SHP77 treated with DMSO at 0.1 percent for 48 hours (cell line): ENCODE measurements at places on chromosomes 5 and 9.

- no peak for DNase-seq
These were observed 55.3 kb downstream of the AHRR start for GRCh38 chr5:376799-377325.

- DNase-seq, result no peak
These were observed 56.7 kb upstream of the CTNNA1 start for GRCh38 chr5:138696501-138696900.

- DNase-seq, result no peak
These were observed 105.3 kb upstream of the RORB start for GRCh38 chr9:74391816-74392215.

- no peak for DNase-seq
These were observed 94.2 kb upstream of the RUSC2 start for GRCh38 chr9:35395706-35396101.

GRCh38 chr9:123927625-123928532 is 2.0 kb downstream of the DENND1A start:
- DNase-seq, result no peak

GRCh38 chr5:73496984-73497457 is 1.2 kb upstream of the BTF3 start:
- peak; percentile 75 for DNase-seq

DNA sequence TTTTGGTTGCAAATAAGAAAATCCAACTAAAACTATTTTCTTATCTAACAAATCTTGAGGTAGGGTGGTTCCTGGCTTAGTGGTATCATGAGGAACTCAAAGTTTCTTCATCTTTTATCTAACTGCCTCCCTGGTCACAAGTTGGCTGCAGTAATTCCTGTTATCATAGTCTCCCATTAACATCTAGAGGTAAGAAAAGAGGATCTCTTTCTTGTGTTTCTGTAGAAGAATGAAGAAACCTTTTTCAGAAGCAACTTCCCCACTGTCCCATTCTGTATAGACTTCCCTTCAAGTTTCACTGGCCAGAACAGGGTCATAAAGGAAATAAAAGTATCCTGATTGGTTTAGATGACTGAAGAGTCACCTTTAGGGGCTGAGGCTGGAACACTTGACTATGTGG is 81.8 kb upstream of the ELL2 start:
- DNase-seq, result no peak

- no peak for DNase-seq
These were observed 51.4 kb upstream of the CKMT2 start for GRCh38 chr5:81181576-81182316.

DNA sequence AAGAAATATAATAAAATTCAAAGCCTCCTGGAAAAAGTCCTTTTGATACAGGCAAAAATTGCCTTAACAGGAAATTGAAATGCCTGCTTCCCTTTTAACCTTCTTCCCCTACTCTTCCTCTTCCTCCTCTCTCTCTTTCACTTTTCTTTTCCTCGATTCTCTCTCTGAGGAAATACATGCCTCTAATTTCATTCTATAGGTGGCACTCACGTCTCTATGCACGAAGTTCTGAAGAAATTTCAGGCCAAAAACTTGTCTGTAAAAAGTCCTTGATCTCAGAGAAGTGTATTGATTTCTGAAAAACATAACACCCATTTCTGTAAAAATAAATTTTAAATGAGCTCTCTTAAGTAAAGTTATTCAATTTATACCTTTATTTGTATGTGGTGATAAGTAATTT is 371.7 kb upstream of the IRX4 start:
- DNase-seq, result no peak

- no peak for DNase-seq
These were observed 205.6 kb upstream of the DMRTA1 start for GRCh38 chr9:22241024-22241423.

DNA sequence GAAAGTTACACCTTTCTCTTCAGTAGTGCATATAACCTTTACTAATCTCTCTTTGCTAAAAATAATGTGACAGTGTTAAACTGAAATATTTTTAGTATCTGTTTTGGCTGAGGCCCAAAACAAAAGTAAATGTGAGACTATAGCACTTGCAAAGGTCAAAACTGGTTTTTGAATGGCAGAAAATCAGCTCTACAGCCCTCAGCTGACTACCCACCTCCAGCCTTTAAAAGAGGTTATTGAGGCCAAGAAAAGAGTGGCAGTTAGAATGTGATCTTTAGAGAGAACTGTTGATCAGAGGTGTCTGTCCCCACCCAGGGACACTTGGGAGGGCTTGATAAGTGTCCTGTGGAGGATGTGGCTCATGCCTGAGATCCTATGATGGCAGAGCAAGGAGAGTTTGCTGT is 30.9 kb downstream of the PRKACG start:
- DNase-seq, result no peak

GRCh38 chr9:19379697-19380046 is 364 bp downstream of the RPS6 start:
- no peak for DNase-seq

DNA sequence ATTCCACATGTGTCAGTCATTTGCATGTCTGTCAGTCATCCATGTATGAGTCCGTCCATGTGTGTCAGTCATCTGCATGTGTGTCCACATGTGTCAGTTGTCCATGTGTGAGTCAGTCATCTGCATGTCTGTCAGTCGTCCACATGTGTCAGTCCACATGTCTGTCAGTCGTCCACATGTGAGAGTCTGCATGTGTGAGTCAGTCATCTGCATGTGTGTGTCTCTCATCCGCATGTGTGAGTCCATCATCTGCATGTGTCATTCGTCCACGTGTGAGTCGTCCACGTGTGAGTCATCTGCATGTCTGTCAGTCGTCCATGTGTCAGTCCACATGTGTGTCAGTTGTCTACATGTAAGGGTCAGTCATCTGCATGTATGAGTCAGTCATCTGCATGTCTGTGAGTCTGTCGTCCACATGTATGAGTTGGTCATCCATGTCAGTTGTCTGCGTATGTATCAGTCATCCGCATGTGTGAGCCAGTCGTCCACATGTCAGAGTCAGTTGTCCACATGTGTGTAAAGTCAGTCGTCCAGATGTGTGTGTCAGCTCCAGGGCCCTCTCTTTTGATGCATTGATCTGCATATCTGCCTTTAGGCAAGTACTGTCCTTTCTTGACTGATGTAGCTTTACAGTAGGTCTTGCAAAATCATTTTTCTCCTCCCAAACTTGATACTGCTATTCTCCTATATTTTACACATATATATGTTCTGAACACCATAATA is 72.5 kb upstream of the CACNA1B start:
- DNase-seq, result no peak

GRCh38 chr5:38208782-38209378 is 49.5 kb upstream of the EGFLAM start:
- peak; percentile 48 for DNase-seq

DNA sequence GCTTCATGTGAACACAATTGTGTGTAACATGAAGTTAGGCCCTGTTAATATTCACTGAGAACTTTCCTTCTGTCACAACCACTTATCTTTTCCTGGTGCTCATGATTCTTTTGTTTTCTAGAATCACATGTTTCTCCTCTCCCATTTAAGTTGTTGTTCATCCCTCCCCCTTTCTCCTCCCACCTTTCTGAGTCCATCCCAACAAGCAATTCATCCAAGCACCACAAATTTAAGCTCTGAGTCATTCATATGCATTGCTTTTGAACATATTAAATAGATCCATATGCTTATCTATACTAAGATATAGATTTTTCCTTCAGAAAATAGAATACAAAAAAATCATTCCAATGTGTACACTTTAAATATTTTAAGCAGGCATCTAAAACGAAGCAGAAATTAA is 75.2 kb upstream of the NFIB start:
- no peak for DNase-seq

DNA sequence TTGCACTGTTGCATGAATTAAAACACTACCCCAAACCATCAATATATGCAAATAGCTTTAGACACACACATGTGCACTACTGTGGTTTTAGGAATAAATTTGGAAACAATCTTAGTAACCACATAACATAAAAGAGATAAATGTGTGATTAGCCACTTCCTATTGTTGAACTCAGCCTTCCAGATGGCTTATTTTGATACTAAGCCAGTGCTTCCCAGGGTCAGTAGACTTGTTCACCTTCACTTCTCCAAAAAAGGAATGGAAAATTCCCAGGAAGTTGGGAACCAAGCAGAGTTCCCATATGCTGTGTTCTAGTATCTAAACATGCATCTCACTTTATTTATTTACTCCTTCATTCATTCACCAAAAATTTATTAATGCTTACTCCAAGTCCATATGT is 47.8 kb downstream of the SVEP1 start:
- no peak for DNase-seq

DNA sequence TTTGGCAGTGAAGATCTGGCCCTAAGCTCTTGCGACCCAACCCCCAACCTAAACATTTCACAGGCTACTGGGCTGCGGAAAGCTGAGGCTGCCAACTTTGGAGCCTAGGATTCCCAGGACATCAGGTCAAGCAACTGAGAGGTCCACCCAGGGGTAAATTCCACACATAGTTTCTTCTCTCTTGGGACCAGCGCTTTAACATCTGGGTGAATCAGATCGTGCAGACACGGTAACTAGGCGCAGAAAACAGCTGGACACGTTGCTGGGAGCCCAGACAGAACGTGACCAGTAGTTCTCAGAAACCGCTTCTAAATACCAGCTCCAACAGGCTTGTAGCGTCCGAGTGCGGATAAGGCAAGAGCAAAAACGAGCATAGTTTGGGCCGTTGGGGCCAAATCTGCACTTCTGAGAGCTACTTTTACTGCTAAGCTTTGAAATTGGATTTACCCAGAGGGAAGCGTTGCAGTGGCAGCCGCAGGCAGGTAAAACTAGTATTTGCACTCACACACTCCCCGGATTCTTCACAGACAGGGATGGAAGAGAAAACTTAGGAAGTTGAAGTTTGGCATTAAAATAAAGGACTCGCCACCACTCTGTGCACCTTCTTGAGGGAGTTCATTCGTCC is 11.8 kb downstream of the ITGA1 start:
- no peak for DNase-seq

DNA sequence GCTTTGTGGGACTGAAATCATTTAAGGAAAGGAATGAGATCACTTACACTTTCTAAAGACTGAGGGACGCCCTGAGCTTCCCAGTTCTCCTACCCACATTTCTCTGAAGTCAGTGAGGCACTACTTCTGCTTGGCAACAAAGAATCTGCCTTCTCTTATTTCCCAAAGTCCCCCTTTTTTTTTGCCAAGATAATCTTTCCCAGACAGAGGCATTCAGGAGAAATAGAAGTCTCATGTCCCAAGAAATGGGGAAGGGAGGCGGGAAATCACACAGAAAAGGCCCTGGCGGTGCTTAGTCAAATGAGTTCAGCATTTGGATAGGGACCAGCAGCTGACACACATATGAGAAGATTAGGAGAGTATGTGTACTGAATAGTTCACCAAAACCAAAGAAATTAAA is 159.7 kb downstream of the MUSK start:
- DNase-seq, result no peak

DNA sequence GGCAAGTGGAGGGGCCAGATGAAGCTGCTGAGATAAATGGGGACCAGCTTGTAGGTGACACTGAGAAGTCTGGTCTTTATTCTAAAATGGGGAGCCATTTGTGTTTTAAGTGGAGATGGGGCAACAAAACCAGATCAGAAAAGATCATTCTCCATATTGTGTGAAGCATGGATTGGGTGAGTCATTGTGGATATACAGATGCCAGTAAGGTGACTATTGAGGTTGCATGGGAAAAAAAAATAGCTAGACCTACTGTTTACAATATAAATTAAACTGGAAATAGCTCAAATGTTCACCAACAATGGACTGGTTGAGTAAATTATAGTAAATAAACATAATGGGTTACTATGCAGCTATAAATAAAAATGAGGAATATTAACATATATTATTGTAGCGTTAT is 5.4 kb upstream of the MAP1B start:
- DNase-seq, result no peak

DNA sequence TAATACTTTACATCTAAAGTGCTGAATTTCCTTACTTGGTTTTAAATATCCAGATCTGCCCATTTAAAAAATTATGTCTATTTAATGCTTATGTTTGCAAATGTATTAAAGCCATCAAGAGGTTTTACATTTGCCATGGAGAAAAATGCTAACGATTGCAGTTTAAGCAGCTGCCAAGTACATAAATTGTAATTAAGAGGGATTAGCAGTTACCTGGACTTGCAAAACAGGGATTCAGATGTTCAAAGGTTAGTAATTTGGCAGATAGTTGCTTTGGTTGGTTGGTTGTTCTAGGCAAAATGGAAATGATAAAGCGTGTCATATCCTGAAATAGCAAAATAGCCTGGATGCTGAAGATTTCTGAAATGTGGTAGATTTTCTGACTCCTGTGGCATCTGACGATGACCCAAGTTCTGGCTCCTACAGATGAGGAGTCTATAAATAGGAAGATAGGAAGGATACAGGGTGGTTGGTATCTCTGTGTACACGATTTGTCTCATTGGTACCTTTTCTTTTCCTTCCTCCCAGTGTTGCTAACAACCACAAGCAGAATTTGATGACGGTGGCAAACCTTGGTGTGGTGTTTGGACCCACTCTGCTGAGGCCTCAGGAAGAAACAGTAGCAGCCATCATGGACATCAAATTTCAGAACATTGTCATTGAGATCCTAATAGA is 282.9 kb downstream of the NR3C1 start:
- DNase-seq, result no peak

GRCh38 chr9:81690251-81690851 is 1.0 kb upstream of the TLE1 start:
- DNase-seq, result no peak

DNA sequence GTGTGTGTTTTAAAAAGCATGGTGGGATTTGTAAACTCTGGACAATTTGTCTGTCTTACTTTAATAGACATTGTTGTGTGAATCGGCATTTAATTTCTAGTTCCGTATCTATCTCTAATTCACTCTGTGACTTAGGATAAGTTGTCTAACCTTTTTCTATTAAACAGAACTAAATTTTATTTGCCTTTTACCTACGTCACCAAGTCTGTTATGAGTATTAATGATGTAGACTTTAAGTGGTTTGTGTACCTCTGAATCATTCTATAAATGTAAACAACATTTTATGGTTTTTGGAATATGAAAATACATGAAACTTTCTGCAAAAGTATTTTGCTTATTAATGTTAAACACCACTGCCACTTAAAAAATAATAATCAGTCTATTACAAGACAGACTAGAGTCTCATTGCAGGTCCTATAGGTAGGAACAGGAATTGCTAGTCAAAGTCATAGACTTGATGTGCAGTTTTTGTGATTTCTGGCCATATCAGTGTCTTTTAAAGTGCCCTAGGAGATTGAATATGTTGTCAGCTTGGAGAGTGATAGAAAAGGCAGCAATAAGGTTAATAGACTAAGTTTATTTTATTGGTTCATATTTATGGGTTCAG is 5.6 kb downstream of the RBM27 start:
- no peak for DNase-seq
